ENCODE measurements at places on chromosomes 12 and 14. TPM values are rescaled to one million over a fixed set of nuclear protein-coding genes. Genes with fewer than 3 reads are reported as not detected.

DNA sequence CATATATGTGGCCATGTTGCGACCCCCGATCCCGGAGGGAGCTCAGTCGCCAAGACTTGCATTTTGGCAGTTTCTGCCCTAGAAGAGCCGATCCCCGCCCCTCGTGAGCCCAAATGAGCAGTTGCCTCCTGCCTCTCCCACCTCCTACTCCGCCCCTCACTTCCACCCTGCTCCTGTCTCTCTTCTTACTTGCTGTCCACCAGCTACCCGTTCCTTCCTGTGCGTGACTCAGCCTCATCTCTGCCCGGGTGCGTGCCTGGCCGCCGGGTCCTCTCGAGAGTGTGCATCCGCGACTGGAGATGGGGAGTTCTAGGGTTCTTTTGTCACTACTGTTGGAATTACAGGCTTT is 585 bp downstream of the GPATCH2L start:
- H3K27ac ChIP-seq = peak overlapping the region; percentile 85
- peaks cover 5% of the 10 kb centered on the region for H3K4me1 ChIP-seq
- H3K4me3 ChIP-seq = peak overlapping the region; percentile 78
- peak; percentile 84 for DNase-seq
- peaks cover 12% of the 10 kb centered on the region for H3K36me3 ChIP-seq

GRCh38 chr14:55803873-55804553 is 224.0 kb downstream of the KTN1 start:
- no peaks in the 10 kb centered on the region for H3K36me3 ChIP-seq
- no peaks in the 10 kb centered on the region for H3K27me3 ChIP-seq
- no peak overlapping the region for H3K4me3 ChIP-seq
- no peak overlapping the region for H3K27ac ChIP-seq
- peaks cover 3% of the 10 kb centered on the region for H3K4me1 ChIP-seq

DNA sequence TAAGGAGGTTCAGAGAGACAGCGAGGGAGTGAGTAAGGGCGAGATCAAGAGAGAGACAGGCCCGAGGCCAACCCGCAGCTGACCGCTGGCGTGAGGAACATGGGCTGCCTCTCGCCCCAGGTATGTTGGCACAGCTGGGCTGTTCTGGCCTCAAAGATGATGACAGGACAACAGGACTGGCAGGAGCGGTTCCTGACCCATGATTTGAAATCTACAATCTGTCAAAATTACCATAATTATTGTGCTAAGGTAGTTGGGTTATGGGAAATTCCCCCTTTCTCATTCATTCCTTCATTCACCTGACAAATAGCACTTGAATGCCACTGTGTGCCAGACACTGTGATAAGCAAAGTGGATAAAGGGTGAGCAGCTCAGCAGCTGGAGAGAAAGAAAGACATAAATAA is 5.1 kb upstream of the ENDOU start:
- peaks cover 8% of the 10 kb centered on the region for H3K4me1 ChIP-seq
- DNase-seq = no peak
- H3K27me3 ChIP-seq = no peaks in the 10 kb centered on the region
- H3K27ac ChIP-seq = no peak overlapping the region
- H3K36me3 ChIP-seq = no peaks in the 10 kb centered on the region

GRCh38 chr14:95862243-95862642 is 14.4 kb upstream of the TUNAR start:
- DNase-seq = peak; percentile 8
- no peaks in the 10 kb centered on the region for H3K36me3 ChIP-seq
- H3K27me3 ChIP-seq = no peaks in the 10 kb centered on the region
- H3K27ac ChIP-seq = no peak overlapping the region

GRCh38 chr12:124792961-124793441 is 70.7 kb downstream of the SCARB1 start:
- no peaks in the 10 kb centered on the region for H3K27me3 ChIP-seq
- peak; percentile 42 for DNase-seq

DNA sequence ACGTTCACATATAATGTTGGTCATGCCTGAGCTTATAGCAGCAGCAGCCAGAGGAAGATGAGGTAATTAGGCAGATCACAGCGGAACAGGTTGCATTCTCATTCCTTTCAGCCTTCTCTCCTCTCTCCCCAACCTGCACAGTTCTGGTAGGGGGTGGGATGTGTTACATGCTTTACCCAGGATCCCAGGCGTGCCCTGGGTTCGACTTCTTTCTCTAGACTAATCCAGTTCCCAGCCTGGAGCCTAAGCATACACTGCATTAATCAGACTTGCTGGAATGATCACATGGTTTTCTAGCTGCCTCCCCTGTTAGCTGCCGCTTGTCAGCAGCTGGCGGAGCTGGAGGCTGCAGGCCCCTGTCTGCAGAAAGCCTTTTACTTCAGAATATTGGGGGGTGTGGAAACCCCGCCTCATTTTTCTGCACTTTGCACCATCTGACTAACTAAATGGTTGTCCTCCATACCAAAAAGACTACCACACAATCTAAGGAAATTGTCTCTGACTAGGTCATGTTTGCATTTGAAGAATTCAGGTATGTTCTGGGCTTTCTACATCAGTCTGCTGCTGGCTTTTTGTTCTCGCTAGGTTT is 46.0 kb upstream of the EVL start:
- H3K4me1 ChIP-seq = peaks cover 27% of the 10 kb centered on the region
- no peaks in the 10 kb centered on the region for H3K36me3 ChIP-seq
- DNase-seq = peak; percentile 61
- H3K4me3 ChIP-seq = no peak overlapping the region

DNA sequence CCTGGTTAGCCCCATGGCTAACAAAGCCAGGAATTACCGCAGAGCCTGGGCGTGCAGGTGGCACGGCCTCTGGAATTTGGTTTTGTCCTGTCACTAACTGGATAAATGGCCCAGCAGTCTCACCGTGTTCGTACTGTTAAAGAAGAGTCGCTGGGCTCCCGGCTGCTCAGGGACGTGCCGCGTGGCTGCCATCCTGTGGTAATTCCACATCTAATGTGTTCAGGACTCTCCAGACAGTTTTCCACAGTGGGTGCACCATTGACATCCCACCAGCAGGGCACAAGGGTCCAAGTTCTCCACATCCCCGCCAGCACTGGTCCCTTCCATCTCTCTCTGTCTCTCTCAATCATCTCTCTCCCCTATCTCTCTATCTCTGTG is 19.6 kb downstream of the NOC4L start:
- no peak overlapping the region for H3K4me3 ChIP-seq
- no peak for DNase-seq
- peaks cover 2% of the 10 kb centered on the region for H3K27me3 ChIP-seq
- H3K36me3 ChIP-seq = no peaks in the 10 kb centered on the region
- peaks cover 11% of the 10 kb centered on the region for H3K4me1 ChIP-seq
- no peak overlapping the region for H3K27ac ChIP-seq

GRCh38 chr12:46577063-46577776 is 204.6 kb upstream of the SLC38A2 start:
- H3K27me3 ChIP-seq = no peaks in the 10 kb centered on the region
- H3K27ac ChIP-seq = no peak overlapping the region
- H3K36me3 ChIP-seq = no peaks in the 10 kb centered on the region
- H3K4me1 ChIP-seq = no peaks in the 10 kb centered on the region
- no peak overlapping the region for H3K4me3 ChIP-seq
- no peak for DNase-seq

- H3K27ac ChIP-seq = no peak overlapping the region
- peaks cover 4% of the 10 kb centered on the region for H3K4me1 ChIP-seq
- no peak overlapping the region for H3K4me3 ChIP-seq
- no peaks in the 10 kb centered on the region for H3K36me3 ChIP-seq
Measured at GRCh38 chr14:68292441-68293215, 473.0 kb downstream of the RAD51B start.

DNA sequence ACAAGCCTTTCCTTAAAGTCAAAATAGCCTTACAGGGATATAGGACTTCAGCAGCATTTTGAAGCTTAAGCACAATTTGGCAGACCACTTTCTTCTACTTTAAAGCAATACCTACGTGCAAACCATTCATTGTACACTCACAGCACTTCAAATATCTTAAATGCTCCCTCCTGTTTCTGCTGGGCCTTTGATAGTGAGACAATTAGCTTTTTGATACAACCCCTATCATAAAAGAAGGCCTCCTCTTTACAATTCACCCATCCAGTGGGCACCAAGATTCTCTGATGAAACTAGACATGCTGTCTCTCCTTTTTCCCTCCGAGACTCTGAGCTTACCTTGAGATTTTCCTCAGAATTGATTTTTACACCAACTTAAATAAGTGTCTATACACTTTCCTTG is 157.5 kb upstream of the FAR2 start:
- H3K27ac ChIP-seq = no peak overlapping the region
- DNase-seq = no peak
- H3K36me3 ChIP-seq = no peaks in the 10 kb centered on the region
- no peaks in the 10 kb centered on the region for H3K27me3 ChIP-seq

- H3K4me1 ChIP-seq = no peaks in the 10 kb centered on the region
- DNase-seq = no peak
- no peak overlapping the region for H3K27ac ChIP-seq
- no peak overlapping the region for H3K4me3 ChIP-seq
- H3K36me3 ChIP-seq = no peaks in the 10 kb centered on the region
- no peaks in the 10 kb centered on the region for H3K27me3 ChIP-seq
Measured at GRCh38 chr12:16669756-16670155, 63.8 kb upstream of the LMO3 start.

GRCh38 chr12:6140651-6141447 is 16.4 kb upstream of the VWF start:
- H3K4me1 ChIP-seq = no peaks in the 10 kb centered on the region
- no peak for DNase-seq
- H3K27me3 ChIP-seq = no peaks in the 10 kb centered on the region
- no peaks in the 10 kb centered on the region for H3K36me3 ChIP-seq
- no peak overlapping the region for H3K27ac ChIP-seq

GRCh38 chr14:67528276-67528675 is 4.8 kb upstream of the PLEKHH1 start:
- peaks cover 37% of the 10 kb centered on the region for H3K27me3 ChIP-seq
- no peaks in the 10 kb centered on the region for H3K4me1 ChIP-seq
- H3K27ac ChIP-seq = no peak overlapping the region

- no peak overlapping the region for H3K27ac ChIP-seq
- H3K36me3 ChIP-seq = no peaks in the 10 kb centered on the region
- no peaks in the 10 kb centered on the region for H3K4me1 ChIP-seq
- no peaks in the 10 kb centered on the region for H3K27me3 ChIP-seq
Measured at GRCh38 chr12:105805730-105806399, 332.9 kb downstream of the NUAK1 start.

GRCh38 chr12:67822826-67823225 is 166.4 kb upstream of the IFNG-AS1 start:
- no peak overlapping the region for H3K4me3 ChIP-seq
- no peak for DNase-seq
- peaks cover 10% of the 10 kb centered on the region for H3K4me1 ChIP-seq
- no peaks in the 10 kb centered on the region for H3K36me3 ChIP-seq

GRCh38 chr12:22164139-22164538 is 118.1 kb downstream of the CMAS start:
- no peaks in the 10 kb centered on the region for H3K27me3 ChIP-seq
- no peaks in the 10 kb centered on the region for H3K4me1 ChIP-seq
- no peak for DNase-seq
- no peaks in the 10 kb centered on the region for H3K36me3 ChIP-seq
- H3K27ac ChIP-seq = no peak overlapping the region

DNA sequence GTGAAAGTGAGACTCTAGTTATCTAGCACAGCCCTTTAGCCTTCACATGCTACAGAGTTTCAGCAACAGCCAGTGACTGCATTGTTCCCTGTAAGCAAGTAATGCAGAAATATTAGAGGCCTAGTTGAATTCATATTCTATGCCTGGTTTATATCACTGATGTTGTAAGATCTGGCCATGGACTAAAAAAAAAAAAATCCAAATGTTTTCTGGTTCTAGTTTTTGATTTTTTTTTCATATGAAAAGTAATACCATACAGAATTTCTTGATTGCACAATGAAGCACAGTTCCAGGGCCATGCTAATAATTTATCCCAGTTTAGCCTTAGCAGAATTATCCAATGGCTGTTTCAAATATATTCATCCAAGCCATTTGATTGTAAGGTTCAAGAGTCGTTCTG is 341.5 kb upstream of the DDHD1 start:
- no peaks in the 10 kb centered on the region for H3K36me3 ChIP-seq
- H3K27me3 ChIP-seq = no peaks in the 10 kb centered on the region
- no peak overlapping the region for H3K4me3 ChIP-seq

DNA sequence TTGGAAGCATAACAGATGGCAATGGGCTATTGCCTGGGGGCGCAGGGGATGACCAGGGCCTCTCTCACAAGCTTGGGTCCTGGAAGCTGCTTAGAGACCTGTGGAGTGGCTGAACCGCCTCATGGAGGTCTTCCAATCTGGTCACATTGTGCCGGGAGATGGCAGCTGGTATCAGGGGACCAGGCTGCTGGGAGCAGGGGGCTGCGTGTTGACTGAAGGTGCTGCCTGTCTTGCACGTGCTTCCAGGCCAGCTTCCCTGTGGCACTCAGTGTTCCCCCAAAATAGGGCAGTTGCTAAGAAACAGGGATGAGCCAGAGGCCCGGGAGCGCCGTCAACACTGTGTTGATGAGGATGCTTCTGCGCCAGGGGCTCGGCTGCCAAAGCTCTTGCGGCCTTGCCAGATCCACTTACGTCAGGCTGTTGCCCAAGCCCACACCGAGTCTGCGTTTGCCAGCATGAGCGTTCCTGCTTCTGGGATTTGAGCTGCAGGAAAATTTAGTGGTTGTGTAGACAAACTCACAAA is 39.8 kb downstream of the ELK3 start:
- peak; percentile 97 for DNase-seq
- H3K36me3 ChIP-seq = peaks cover 6% of the 10 kb centered on the region
- peak overlapping the region; percentile 72 for H3K27ac ChIP-seq
- H3K4me1 ChIP-seq = peaks cover 52% of the 10 kb centered on the region

GRCh38 chr14:54682578-54682977 is 115.7 kb downstream of the SAMD4A start:
- H3K36me3 ChIP-seq = no peaks in the 10 kb centered on the region
- peak overlapping the region; percentile 75 for H3K27ac ChIP-seq

DNA sequence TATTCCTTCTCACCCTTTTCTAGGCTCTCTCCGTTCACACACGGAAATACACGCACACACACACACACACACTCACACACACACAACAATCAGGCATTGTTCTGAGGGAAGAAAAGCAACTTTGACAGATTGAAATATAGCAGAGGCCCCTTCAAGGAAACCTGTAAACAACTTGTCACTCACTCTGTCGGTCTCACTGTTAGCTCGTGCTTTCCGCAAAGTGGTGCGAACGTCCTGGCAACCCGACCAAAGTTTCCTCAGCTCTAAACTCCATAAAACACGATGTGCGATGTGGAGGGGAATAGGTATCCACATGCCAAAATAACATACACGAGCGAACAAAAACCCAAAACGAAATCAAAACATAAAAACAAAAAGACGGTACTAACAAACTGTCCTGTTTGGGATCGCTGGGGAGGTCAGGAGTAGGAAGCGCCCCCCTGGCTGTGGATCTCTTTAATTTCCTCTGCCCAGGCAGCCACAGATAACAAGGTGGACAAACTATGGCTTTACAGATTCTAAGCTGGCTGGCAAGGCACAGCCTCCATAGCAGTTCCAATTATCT is 822 bp upstream of the SOX5 start:
- H3K4me1 ChIP-seq = peaks cover 11% of the 10 kb centered on the region
- no peaks in the 10 kb centered on the region for H3K36me3 ChIP-seq
- peak overlapping the region; percentile 76 for H3K4me3 ChIP-seq
- peaks cover 6% of the 10 kb centered on the region for H3K27me3 ChIP-seq

Gene ZBTB39
- 9.8 TPM for total RNA-seq

Gene AQP5
- total RNA-seq = not detected

Gene RNASE3
- not detected for total RNA-seq

Gene P2RX2
- not detected for total RNA-seq

Gene TMEM132C
- not detected for total RNA-seq

Gene SLCO1B1
- total RNA-seq = not detected

Gene TCTN1
- total RNA-seq = 22.6 TPM
